ENCODE measurements at places on chromosomes 2 and 18.

- peak; percentile 70 for DNase-seq
Measured at GRCh38 chr2:179936654-179937053, 70.4 kb downstream of the CWC22 start.

- DNase-seq: no peak
Measured at GRCh38 chr2:201852462-201852861, 46.1 kb downstream of the CDK15 start.

DNA sequence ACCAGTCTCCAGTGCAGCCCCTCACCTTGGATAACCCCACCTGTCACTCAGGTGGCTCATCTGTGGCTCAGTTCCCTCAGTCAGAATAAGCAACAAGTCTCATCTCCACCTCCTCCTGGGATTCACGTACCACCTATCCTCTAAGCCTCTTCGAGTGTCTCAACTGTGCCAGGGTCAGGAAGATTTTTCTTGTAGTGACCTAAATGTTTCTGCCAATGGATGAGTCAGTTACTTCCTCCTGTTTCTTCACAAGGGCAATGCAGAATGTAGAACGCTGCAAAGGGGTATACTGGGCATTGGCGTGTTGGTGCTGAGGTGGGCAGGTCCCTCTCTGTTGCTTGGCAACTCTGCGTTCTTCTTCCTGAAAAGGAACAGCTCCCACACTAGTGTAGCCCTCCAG, 213.3 kb upstream of the CXCR4 start:
- DNase-seq: no peak

DNA sequence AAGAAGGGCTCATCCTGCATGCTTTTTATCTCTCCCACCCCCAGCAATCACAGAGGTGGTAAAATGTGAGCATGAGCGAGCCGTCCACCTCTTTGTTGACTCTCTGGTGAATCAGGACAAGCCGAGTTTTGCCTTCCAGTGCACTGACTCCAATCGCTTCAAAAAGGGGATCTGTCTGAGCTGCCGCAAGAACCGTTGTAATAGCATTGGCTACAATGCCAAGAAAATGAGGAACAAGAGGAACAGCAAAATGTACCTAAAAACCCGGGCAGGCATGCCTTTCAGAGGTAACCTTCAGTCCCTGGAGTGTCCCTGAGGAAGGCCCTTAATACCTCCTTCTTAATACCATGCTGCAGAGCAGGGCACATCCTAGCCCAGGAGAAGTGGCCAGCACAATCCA, 19.5 kb downstream of the LIPG start:
- no peak for DNase-seq

DNA sequence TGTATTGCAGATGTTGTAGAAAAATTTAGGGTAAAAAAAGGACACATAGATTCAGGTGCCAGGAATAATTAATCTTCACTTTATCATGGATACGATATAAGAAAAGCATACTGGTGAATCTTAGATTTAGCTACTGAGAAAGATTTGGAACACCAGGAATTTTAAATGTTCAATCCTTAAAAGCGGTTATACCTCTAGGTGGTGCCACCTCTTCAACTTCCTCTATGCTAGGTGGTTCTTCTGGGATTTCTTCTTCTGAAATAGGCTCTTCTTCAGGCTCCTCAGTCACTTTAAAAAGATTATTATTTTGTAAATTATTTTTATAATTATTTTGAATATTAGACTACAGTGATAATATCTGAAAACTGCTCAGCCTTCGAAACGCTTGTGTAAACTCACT, 133.1 kb downstream of the TTN start:
- no peak for DNase-seq

GRCh38 chr18:28189400-28190239, 12.7 kb upstream of the CDH2 start:
- peak; percentile 61 for DNase-seq

DNA sequence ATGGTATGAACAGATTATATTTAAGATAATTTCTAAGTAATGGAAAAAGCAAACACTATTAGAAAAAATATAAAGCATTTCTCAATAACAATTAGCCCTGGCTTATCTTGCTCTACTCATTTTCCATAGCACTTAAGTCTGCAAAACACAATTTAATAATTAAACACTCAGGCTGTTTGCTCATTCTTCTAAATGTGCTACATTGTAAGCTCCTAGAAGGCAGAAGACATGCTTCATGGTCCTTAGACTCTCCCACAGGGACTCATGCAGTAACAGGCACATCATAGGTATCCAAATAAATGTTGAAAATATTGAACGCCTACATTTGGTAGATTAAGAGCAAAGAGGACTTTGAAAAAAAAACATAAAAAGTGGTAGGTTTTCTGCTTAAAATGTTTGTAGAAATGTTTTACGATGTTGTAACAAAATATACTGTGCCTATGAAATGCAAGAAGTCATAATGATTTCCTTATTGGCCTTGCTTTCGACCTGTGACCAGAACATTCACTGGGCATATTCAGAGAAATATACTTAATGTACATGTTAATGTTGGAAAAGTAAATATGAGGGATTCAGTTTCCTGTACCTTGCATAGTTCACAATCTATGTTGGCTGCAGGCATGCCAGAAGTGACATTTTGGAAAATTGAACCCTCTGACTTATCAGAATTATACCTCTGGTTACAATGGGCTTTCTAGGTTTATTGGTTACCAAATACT, 27.2 kb downstream of the G6PC2 start:
- DNase-seq: no peak

DNA sequence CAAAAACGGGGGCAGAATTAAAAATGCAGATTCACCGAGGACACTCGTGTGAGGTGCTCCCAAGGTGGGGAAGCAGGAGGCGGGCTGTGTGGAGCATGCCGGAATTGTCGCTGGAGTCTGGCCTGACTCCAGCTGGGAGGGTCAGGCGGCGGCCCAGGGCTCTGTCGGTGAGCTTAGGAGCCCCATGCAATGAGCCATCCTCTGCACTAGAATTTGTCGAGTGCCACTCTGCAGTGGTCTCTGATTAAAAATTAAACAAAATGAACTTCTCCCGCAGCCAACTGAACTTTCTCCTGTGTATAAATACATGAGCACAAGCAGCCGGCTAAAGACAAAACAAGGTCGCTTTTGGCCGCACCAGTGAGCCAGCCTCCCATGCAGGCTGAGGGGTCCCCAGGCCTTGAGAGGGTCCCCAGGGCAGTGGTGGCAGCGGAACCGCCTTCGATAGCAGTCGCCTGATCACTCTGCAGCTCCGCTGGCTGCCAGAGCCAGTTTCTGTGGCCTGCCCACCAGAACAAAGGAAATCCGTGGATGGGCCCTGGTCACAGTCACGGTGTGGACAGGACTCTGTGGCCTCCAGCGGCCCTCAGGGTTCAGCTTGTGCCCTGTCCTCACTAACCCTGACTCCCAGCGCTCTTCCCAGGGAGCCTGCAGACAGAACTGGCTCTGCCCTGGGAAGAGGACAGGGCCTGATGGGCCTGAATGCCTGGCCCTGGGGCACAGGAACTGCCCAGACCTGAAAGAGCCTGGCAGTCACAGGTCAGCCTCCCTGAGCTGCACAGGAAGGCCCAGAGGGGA, 201.3 kb downstream of the EIPR1 start:
- no peak for DNase-seq

DNA sequence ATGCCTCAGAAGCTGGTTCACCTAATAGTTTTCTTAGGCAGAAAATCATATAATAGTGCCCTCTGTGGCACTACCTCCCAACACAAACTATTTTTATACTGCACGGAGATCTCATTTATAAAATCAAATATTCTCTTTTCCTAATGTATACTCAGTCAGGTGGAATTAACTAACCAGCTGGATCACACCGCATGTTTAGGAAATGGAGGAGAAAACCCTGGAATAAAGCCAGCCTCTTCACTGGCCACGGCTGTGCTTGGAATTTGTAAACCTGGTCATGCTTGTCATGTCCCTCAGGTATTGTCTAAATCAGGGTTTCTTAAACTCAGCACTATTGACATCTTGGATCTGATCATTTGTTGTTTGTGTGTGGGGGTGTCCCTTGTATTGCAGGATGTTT, 85.6 kb downstream of the DOCK10 start:
- no peak for DNase-seq

DNA sequence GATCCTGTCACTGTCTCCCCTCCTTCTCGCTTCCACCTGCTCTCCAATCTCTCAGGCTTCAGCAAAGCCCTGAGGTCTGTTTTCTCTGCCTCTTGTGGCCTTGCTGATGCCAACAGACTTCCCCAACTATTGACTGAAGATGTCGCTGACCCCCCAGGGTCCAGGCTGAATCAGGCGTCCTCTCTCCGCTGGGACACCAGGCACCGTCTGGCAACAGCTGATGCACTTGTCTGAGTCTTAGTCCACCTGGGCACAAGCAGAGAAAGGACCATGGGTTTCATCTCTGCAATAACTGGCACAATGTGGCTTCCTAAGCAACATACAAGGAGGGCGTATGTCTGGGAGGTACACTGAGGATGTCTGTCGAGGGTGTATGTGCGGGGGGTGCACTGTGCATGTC, 248.7 kb upstream of the MYT1L start:
- DNase-seq: no peak

GRCh38 chr2:873651-874580, 76.7 kb upstream of the SNTG2 start:
- DNase-seq: no peak

Measured in WTC11 (cell line).